ENCODE measurements at places on chromosomes 11 and 22. TPM values are rescaled to one million over a fixed set of nuclear protein-coding genes. Genes with fewer than 3 reads are reported as not detected.

OR51I1 gene
- total RNA-seq, result not detected

DNA sequence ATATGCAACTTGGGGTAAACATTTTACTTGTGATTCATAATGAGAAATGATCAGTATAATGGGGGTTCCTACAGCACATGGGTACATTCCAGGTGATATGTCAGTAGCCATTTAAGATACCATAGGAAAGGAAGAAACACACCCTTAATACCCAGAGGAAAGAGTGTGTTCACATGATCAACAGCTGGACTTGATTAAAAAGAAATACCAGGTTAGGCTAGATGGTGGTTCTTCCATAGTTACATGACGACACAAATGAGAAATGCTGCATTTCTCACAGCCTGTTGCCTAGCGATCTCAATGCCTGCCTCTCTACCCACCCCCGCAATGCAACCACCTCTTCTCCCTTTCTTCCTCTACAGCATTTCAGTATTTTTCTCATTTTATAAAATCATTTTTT lies 96.8 kb downstream of the TTC28 start:
- DNase-seq, result no peak

DNA sequence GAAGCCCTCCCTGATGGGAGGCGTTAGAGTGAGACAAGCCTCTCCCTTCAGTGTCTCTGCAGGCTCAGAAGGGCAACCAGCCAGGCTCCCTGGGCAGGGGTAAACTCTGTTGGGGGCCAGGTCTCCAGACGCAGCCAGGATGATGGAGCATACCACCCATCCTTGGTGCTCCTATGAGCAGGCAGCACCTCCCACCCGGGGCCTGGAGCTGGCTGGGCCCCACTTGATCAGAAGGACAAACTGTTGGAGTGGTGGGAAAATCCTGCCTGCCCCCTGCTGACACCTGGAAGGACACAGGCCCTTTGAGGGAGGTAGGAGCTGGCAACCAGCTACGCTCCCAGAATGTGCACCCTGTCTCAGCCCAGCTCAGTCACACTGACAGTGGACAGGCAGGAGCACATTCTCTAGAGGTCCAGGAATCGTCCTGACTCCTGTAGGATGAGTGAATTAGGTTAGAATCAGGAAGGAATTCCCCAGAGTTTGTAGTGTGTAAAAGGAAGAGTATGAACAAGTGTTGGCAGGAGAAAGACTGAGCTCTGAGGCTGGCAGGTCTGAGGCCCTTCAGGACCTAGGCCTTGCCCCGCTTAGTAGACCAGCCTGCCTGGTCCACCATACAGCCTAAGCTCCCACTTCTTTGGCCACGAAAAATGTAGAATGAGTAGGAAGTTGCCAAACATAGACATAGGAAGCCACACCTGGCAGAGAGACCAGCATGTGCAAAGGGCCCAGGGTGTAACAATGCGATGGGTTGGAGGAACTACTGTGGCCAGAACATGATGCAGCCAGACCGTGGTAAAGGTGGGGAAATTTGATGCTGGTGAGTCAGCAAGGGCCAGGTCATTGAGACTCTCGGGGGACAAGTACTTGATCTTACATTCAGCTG lies 19.1 kb downstream of the ARHGEF17 start:
- DNase-seq, result peak; percentile 24

DNA sequence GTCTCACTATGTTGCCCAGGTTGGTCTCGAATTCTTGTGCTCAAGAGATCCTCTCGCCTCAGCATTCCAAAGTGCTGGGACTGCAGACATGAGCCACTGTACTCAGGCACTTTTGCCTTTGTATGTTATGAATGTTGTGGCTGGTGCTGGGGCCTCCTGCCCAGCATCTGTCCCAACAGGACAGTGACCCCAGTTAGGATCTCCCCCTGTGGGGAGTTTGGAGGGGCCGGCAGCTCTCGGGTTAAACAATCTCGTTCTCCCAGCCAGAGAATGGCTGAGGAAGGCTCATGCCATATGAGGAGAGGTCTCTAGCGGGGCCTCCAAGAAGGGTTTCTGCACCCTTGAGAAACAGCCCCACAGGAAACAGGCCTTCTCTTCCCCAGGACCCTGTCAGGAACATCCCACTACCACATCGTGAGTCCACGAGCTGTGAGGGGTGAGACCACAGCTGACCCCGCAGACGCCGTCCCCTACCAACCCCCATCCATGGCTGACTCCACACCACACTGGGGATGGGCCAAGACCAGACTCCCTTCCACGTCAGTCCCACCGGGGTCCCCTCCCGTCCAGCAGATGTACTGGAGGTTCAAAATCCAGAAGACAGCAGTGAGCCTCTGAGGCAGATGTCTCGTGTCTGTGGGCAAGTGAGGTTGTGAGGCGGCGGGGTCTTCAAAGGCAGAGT lies 54.1 kb downstream of the SHANK2 start:
- no peak for DNase-seq

DNA sequence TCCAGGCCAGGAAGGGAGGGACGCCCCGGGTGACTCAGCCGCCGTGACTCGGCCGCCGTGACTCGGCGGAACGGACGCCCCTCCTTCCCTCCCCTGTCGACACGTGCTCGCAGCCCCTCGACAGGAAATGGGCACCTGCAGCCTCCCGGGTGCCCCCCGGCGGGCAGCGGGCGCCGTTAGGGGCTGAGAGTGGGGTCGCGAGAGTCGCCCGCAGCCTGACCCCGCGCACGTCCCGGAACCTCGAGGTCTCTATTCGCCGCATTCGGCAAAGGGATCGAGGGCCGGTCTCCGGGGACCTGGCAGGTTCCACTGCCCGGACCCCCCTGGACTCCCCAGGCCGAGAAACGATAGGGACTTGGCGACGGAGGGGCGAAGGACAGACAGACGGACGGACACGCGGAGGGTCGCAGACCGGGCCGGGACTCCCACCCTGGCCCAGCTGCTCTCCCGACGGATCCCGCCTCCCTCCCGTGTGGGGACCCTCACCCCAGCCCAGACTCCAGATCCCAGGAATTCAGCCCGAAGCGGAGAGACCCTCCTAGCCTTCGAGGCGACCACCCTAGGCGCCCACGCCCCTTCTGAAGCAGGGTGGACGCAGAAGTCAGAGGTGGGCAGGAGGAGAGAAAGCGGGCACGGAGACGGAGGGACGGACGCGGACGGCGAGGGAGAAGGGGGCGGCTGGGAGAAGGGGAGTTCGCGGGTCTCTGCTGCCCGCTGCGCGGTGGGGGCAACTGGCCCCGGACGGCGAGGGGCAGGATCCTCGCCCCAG lies 648 bp downstream of the FOSL1 start:
- DNase-seq, result peak; percentile 88

DNA sequence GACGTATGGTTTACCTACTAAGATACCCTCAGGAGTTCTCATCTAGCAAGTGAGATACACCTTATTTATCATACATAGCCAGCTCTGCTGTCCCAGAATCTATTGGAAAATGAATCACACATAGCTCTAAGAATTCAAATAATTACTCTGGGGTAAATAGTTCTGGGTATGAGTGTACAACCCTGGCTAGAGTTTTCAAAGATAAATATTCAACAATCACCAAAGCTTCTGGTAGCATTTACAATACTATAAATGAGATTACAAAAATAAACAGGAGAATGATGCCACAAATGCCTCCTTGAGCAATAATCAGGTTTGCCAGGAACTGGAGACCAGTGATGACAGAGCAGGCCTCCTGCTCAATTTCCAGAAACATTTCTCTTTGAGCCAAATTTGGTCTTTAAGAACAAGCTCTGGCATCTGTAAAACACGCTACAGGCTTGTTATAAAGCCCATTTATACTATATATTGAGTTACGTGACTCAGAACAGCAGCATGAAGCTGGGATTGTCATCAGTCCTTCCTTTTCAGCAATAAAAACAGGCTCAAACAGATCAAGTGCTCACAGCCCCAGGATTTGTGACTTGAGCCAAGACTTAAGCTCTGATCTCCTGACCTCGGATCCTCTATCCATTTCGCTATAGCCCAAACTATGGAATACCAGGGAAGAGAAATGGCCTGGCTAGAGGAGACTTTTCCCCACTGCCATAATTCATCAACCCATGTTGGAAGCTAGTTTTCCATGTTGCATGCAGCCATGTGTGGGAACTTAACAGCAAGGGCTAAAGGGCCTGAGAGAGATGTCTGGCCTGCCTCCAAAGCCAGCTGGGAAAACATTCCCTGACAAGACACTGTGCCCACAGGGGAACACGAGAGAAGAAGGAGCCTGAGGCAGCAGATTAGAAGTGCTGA lies 19.7 kb downstream of the RAB30 start:
- no peak for DNase-seq

P2RX6 gene
- not detected for total RNA-seq

DNA sequence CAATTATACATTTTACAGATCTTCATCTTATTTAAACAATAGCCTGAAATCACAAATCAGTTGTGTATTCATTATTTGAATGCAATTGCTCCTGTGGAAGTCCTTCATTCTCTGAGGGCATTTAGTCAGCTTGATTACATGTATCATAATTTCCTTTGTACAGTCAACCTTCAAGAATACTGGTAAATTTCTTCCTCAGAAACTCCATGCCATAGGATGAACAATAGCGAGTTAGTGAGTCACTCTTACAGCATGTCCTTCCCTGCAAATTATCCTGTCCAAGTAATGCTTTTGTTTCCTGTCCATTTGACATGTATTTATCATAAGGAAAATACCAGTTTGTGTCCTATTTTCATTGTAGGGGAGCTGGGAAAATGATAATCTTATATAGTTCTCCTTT lies 3.8 kb downstream of the OR10S1 start:
- no peak for DNase-seq

DHCR7 gene
- 63.5 TPM for total RNA-seq

INPP5J gene
- 0.14 TPM for total RNA-seq

GRCh38 chr11:79173615-79174014 lies 267.2 kb downstream of the TENM4 start:
- no peak for DNase-seq

GSTT2B gene
- total RNA-seq, result not detected

GRCh38 chr22:49566141-49566541 lies 261.5 kb downstream of the BRD1 start:
- no peak for DNase-seq

SERHL2 gene
- 0.83 TPM for total RNA-seq

- DNase-seq, result peak; percentile 92
These were observed 461 bp upstream of the EED start for GRCh38 chr11:86244063-86244521.

GRCh38 chr11:121478226-121478894 lies 25.6 kb upstream of the SORL1-AS1 start:
- no peak for DNase-seq
